Left ventricle myocardium inferior (tissue), 1 donor: ENCODE measurements at places on chromosomes 3 and 15.

- H3K27me3 ChIP-seq, result no peaks in the 10 kb centered on the region
- H3K27ac ChIP-seq, result peak overlapping the region; percentile 97
- H3K36me3 ChIP-seq, result no peaks in the 10 kb centered on the region
- peaks cover 68% of the 10 kb centered on the region for H3K4me1 ChIP-seq
- peak; percentile 64 for DNase-seq
These were observed 533 bp downstream of the RYK start for GRCh38 chr3:134249935-134250716.

- H3K4me3 ChIP-seq, result no peak overlapping the region
- H3K27me3 ChIP-seq, result no peaks in the 10 kb centered on the region
- H3K36me3 ChIP-seq, result no peaks in the 10 kb centered on the region
- DNase-seq, result no peak
These were observed 171.1 kb upstream of the PROK2 start for GRCh38 chr3:71956069-71956340.

GRCh38 chr15:37045859-37046740, 54.2 kb downstream of the MEIS2 start:
- peaks cover 4% of the 10 kb centered on the region for H3K36me3 ChIP-seq
- DNase-seq, result no peak
- H3K27me3 ChIP-seq, result no peaks in the 10 kb centered on the region
- peaks cover 38% of the 10 kb centered on the region for H3K4me1 ChIP-seq

- H3K4me3 ChIP-seq, result peak overlapping the region; percentile 23
- no peak overlapping the region for H3K27ac ChIP-seq
- no peak for DNase-seq
- no peaks in the 10 kb centered on the region for H3K36me3 ChIP-seq
These were observed 3.2 kb upstream of the GABRG3 start for GRCh38 chr15:26967719-26968269.

- H3K27me3 ChIP-seq, result peaks cover 48% of the 10 kb centered on the region
- H3K4me3 ChIP-seq, result no peak overlapping the region
- no peaks in the 10 kb centered on the region for H3K36me3 ChIP-seq
These were observed 4.0 kb downstream of the MUC4 start for GRCh38 chr3:195807681-195808121.

DNA sequence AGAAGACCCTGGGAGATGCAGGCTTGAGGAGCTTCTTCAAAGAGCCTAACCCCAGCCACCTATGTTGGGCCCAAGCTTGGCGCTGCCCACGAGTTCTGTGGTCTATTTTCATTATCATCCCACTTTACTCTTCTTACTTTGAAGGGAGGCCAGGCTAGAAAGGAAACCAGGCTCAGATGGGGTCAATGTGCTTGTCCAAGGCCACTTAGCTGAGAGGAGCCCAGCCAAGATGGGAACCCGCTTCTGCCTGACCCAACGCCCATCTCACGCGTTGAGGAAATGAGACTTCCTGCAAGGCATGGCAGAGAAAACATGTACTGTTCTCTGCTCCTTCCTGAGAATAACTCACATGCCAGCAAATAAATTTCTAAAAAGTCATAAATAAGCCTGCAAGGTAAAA, 486.3 kb upstream of the PROK2 start:
- no peak overlapping the region for H3K4me3 ChIP-seq
- no peak for DNase-seq
- H3K27me3 ChIP-seq, result no peaks in the 10 kb centered on the region
- H3K4me1 ChIP-seq, result peaks cover 65% of the 10 kb centered on the region
- H3K36me3 ChIP-seq, result no peaks in the 10 kb centered on the region
- peak overlapping the region; percentile 30 for H3K27ac ChIP-seq

- no peaks in the 10 kb centered on the region for H3K36me3 ChIP-seq
- no peak for DNase-seq
- no peak overlapping the region for H3K4me3 ChIP-seq
- H3K27me3 ChIP-seq, result peaks cover 9% of the 10 kb centered on the region
- H3K27ac ChIP-seq, result no peak overlapping the region
- peaks cover 10% of the 10 kb centered on the region for H3K4me1 ChIP-seq
These were observed 173.3 kb downstream of the TMEM108 start for GRCh38 chr3:133211449-133211848.

DNA sequence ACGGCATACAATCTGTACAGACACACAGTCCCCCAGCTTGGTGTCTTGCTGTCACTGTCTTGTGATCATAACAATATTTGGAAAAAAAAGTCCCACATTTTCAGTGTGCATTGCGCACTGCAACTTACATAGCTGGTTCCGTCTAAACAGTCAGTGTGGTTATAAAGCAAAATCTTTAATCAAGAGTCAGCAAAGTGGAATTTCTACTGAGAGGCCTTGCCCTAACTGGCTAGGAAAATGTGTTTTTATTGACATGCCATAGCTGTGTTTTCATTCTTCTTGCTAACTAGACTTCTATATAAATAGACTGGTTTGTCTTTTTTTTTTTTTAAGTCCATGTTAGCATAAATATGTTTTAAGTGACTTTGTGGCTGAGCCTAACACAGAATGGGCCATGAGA, 174.8 kb downstream of the POLR2M start:
- H3K4me3 ChIP-seq, result no peak overlapping the region
- H3K27ac ChIP-seq, result no peak overlapping the region
- no peak for DNase-seq
- no peaks in the 10 kb centered on the region for H3K4me1 ChIP-seq
- no peaks in the 10 kb centered on the region for H3K27me3 ChIP-seq

- H3K36me3 ChIP-seq, result no peaks in the 10 kb centered on the region
- H3K27ac ChIP-seq, result no peak overlapping the region
- no peak overlapping the region for H3K4me3 ChIP-seq
- H3K4me1 ChIP-seq, result no peaks in the 10 kb centered on the region
- peaks cover 19% of the 10 kb centered on the region for H3K27me3 ChIP-seq
- DNase-seq, result no peak
These were observed 172.8 kb downstream of the TAFA4 start for GRCh38 chr3:68759526-68760035.

- H3K27me3 ChIP-seq, result no peaks in the 10 kb centered on the region
- peak overlapping the region; percentile 32 for H3K4me3 ChIP-seq
- no peaks in the 10 kb centered on the region for H3K36me3 ChIP-seq
- DNase-seq, result peak; percentile 55
- peaks cover 31% of the 10 kb centered on the region for H3K4me1 ChIP-seq
- H3K27ac ChIP-seq, result peak overlapping the region; percentile 87
These were observed 275.5 kb downstream of the MECOM start for GRCh38 chr3:169387751-169388696.

DNA sequence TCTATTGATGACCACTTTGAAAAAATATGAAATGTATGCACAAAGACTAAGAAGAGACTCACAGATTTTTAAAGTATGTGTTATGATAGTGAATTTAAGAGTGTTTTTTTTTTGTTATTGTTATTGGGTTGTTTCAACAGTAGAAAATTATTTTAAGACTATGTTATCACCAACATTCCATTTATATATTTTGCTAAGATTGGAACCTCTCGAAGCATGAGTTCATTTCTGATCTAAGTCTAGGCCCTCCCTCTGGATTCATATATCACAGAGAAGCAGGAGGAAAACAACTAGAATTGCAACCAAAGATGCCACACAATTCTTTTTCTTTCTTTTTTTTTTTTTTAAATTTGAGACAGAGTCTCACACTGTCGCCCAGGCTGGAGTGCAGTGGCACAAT, 46.8 kb downstream of the ITGB5 start:
- no peak overlapping the region for H3K4me3 ChIP-seq
- H3K27ac ChIP-seq, result peak overlapping the region; percentile 89
- no peaks in the 10 kb centered on the region for H3K27me3 ChIP-seq
